ENCODE measurements at places on chromosomes 2 and 18.

- no peak for DNase-seq
Observed at GRCh38 chr2:236639461-236640235, 70.0 kb downstream of the ACKR3 start.

DNA sequence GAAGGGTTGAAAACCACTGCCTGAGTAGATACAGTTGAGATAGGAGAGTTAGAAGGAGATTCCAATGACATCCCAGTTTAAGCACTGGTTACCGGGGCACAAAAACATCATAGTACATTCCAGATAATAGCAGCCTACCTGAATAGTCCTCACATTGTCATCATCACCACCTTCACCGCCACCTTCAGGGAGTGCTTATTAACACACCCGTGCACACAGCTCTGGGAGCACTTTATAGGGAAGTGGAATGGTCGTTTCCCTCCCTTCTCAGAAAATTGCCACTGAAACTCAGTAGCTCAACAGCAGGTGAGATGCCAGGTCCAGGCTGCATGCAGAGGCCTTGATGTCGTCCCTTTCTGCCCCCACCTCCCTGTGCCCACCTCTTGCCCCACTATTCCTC, 8.2 kb downstream of the SERPINB7 start:
- no peak for DNase-seq

- no peak for DNase-seq
Observed at GRCh38 chr18:2656237-2656980, 883 bp downstream of the SMCHD1 start.

DNA sequence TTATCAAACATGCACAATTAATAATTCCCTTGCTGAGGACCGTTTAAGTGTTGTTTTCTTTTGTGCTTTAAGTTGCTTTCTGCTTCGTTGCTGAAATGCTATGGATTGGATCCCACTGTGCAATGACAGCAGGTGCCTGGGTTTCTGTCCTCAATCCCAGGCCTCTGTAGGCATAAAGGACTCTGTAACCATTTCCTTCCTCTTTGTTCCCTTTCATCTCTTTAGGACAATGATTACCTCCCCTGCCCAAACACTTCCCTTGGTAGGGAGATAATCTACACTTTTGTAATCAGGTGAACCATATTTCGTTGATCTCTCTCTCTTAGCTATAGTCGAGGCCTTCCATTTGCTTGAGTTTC, 58.6 kb upstream of the LYPD6B start:
- DNase-seq, result no peak

All from urinary bladder (tissue), 4 donors.